Cortex of kidney (tissue), 1 donor: ENCODE measurements at places on chromosomes 6 and 20.

GRCh38 chr6:44727651-44728630 lies 340.4 kb downstream of the CDC5L start:
- DNase-seq = no peak

GRCh38 chr6:43945768-43946080 lies 175.7 kb downstream of the VEGFA start:
- DNase-seq = no peak

- no peak for DNase-seq
Observed at GRCh38 chr6:3297909-3298308, 39.2 kb downstream of the PSMG4 start.

- DNase-seq = no peak
Observed at GRCh38 chr20:8505476-8506200, 373.6 kb downstream of the PLCB1 start.

DNA sequence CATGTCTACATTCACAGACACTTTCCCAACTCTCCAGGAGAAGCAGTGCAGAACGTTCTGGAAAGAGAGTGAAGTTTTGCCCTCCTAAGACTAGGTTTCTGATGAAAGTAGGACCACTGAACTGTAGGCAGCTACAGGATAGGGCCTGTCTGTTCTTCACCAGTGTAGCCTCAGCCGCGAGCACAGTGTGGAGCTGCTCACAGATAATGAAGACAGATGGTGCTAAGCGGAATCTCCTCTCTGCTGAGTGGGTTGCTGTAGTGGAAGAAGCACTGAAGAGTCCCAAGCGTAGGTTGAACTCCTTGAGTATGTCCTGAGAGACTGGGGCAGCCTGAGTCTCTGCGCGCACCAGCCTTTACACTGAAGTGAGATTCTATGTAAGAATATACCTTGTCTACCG lies 170.2 kb downstream of the PACRG start:
- no peak for DNase-seq

DNA sequence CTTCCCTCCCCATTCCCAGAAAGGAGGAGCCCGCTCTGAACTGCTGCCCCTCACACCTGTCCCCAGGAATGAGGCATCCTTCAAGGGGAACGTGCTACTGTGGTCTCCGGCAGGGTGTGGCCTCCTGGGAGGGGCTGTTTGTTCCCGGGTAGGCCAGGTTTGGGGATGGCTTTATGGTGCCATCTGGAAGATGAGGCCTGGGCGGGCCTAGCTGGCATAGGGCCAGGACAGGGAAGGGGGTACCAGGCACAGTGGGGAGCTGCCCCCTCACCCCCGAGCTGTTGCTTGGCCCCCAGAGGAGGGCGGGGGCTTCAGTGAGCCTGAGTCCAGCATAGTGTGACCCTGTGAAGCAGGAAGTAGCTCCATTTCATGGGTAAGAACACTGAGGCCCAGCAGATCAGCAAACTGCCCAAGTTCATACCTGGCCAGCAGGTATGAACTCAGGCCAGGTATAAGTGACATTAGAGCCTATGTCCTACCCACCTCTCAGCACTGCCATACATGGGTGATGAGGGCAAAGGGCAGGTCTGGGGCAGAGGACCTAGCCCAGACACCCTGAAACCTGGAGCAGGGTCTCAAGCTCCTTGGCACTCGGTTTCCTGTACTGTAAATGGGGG lies 17.5 kb upstream of the SPDEF start:
- no peak for DNase-seq

GRCh38 chr20:64151633-64152530 lies 12.4 kb upstream of the MYT1 start:
- DNase-seq = no peak

- DNase-seq = no peak
Observed at GRCh38 chr20:11716239-11716944, 201.3 kb upstream of the BTBD3 start.

- no peak for DNase-seq
Observed at GRCh38 chr6:109458774-109459531, 3.4 kb upstream of the MICAL1 start.

- no peak for DNase-seq
Observed at GRCh38 chr20:60804918-60805630, 447.0 kb upstream of the CDH4 start.

DNA sequence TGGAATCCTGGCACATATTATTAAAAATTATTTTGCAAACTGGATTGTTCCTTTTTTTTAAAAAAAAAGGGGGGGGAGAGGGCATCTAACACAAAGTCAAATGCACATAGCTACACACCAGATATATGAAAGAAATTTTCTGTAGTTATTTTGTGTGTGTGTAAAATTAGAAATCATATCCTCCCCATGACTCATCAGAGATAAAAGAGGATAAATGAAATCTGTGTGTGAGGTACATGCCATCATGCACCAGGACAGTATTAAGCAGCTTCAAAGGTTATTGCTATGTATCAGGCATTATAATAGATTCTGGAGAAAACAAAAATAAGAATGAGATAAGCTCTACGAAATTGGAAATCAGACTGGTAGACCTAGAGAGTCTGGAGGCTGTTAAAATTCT lies 5.2 kb downstream of the BTBD9 start:
- no peak for DNase-seq

DNA sequence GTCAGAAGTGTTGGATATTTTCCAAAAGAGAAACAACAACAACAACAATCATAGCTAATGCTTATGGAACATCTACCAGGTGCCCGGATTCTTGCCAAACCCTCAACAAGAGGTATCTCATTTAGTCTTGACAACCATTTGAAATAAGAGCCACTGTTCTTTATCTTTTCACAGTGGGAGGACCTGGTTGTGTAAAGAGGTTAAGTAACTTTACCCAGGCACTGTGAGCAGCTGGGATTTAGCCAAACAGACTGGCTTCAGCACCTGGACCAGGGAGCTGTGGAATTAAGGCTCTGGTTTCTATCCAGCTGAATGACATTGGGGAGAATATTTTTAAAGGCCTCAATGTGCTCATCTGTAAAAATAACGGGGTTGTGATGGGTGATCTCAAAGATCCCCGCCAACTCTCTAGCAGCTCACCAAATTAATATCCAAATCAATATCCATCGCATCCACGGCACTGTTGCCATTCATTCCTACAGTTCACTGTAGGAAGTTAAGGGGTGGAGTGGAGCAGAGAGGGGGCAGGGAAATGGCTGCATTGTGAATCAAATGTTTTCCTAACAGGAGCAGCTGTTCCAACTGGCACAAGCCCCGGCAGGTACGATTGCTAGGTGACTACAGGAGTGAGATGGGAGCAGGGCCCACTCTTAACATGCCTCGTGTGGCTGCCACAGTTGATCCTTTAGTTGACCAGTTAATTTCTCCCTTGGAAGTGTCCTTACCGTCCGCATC lies 61.8 kb downstream of the GCNT2 start:
- DNase-seq = no peak
